ENCODE measurements at places on chromosomes 7 and 10. TPM values are rescaled to one million over a fixed set of nuclear protein-coding genes. Genes with fewer than 3 reads are reported as not detected.

GRCh38 chr7:116332766-116333165 lies 122.4 kb downstream of the TES start:
- H3K4me3 ChIP-seq: no peak overlapping the region
- H3K36me3 ChIP-seq: no peaks in the 10 kb centered on the region
- H3K4me1 ChIP-seq: no peaks in the 10 kb centered on the region
- DNase-seq: no peak
- no peak overlapping the region for H3K27ac ChIP-seq
- H3K27me3 ChIP-seq: no peaks in the 10 kb centered on the region

GRCh38 chr10:106900016-106900652 lies 264.4 kb downstream of the SORCS1 start:
- no peaks in the 10 kb centered on the region for H3K27me3 ChIP-seq
- H3K36me3 ChIP-seq: no peaks in the 10 kb centered on the region
- H3K27ac ChIP-seq: no peak overlapping the region
- DNase-seq: no peak

GRCh38 chr10:21919906-21920305 lies 83.6 kb downstream of the DNAJC1 start:
- H3K36me3 ChIP-seq: no peaks in the 10 kb centered on the region
- DNase-seq: no peak

DNA sequence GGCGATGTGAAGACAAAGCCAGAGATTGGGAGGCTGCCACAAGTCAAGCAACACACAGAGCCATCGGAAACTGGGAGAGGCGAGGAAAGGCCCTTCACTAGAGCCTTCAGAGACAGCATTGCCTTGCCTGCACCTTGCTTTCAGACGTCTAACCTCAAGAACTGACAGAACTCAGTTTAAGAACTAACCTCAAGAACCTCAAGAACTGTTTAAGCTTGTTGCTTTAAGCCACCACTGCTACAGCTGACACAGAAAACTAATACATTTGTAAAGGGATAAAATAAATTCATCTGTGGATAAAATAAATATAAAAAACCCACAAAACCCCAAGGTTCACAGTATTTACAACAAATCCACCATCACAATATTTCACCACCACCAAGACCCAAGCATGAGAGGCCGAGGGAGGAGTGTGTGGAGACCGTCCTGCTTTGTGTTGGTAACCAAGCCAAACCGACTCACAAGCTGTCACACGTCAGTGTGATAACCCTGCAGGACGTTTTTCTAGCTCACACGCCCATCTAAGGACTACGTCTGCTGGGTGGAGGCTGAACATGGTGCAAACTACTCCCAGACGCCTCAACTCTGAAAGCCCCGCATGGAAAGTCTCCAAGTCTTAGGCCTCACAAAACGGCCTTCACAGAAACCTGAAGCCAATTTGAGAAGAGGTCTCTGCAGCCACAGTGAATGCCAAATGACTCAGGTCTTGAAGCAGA lies 116.8 kb downstream of the ABLIM1 start:
- no peaks in the 10 kb centered on the region for H3K36me3 ChIP-seq
- DNase-seq: no peak
- H3K27ac ChIP-seq: peak overlapping the region; percentile 64
- no peak overlapping the region for H3K4me3 ChIP-seq

Gene GIMAP6
- total RNA-seq: 0.17 TPM

Gene BMI1
- 62.3 TPM for total RNA-seq

DNA sequence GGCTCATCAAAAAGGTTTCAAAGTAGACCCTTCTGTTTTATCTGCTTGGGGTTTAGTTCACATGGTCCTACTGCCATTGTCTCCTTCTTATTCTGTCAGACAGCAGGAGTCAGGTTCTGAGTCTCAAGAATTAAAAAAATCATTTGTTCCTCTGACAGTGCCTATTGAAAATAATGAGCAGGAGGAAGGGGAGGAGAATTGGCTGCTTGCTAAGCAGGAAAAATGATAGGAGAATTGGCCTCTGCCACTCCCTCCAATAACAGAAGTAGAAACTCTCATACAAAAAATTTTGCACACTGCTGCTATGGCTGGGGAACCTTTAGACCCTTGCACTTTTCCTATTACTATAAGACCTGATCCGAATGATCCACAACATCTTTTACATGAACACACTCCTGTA lies 35.7 kb downstream of the OR13A1 start:
- H3K4me3 ChIP-seq: no peak overlapping the region
- DNase-seq: no peak
- no peaks in the 10 kb centered on the region for H3K4me1 ChIP-seq
- no peaks in the 10 kb centered on the region for H3K36me3 ChIP-seq
- H3K27me3 ChIP-seq: no peaks in the 10 kb centered on the region

GRCh38 chr7:65268782-65269149 lies 104.9 kb upstream of the ZNF92 start:
- H3K27me3 ChIP-seq: peaks cover 27% of the 10 kb centered on the region
- no peaks in the 10 kb centered on the region for H3K36me3 ChIP-seq
- H3K4me3 ChIP-seq: peak overlapping the region; percentile 81
- peaks cover 13% of the 10 kb centered on the region for H3K4me1 ChIP-seq
- DNase-seq: no peak

Gene VSTM4
- total RNA-seq: not detected
